ENCODE measurements at places on chromosomes 1 and 21.

DNA sequence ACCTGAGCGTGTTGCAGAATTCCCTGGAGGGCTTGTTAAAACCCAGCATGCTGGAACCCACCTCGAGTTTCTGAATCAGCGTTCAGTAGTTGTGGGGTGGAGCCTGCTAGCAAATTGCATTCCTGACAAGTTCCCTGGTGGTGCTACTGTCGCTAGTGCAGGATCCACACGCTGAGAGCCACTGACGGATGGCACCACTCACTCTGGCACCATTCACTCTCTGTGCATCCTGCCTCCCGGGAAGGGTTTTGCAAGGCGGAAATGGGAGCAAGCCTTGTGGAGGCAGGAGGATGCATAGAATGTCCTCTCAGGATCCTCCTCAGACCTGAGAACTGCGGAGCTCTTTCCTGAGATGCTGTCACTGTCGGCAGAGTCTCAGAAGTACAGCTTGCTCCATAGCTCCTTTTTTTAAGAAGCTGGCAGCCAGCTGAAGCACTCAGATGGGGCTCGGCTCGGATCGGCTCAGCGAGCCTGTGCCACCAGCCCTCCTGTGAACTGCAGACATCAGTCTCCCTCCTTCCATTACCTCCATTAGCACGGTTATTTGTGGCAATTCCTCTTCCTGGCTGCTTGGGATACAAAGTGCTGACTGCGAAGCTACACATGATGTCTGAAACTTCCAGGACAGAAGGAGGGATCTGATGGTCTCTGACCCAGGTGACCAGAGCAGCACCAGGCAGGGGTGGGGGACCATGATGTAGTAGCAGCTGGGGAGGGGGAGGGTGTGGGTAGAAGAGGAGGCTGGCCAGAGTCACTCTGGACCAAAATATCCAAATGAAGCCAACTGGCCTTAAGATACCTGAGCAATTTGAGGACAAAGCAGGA lies 89.6 kb downstream of the C1orf94 start:
- no peak for DNase-seq

DNA sequence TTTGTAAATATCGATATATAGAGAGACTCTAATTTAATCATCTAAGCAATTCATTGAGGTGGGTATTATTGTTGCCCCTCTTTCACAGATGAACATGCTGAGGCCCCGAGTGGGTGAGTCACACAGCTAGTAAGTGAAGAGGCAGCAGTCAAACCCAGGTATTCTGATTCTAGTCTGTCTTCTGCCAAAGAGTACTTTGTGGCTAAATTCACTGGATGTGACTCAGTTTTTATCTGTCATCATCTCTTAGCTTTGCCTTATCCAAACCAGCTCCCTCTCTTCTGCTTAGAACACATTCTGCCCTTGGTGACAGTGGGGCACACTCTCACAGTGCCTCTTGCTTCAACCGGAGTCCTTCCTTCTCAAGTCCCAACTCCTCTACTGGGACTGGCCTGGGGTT lies 11.5 kb downstream of the FCRL5 start:
- DNase-seq = no peak

GRCh38 chr1:180720753-180721152 lies 88.9 kb downstream of the XPR1 start:
- DNase-seq = no peak

GRCh38 chr1:184691719-184692324 lies 62.8 kb downstream of the EDEM3 start:
- DNase-seq = no peak

- no peak for DNase-seq
Measured at GRCh38 chr1:221543529-221544120, 198.3 kb downstream of the DUSP10 start.

- no peak for DNase-seq
Measured at GRCh38 chr21:30238168-30238567, 22.3 kb upstream of the CLDN8 start.

DNA sequence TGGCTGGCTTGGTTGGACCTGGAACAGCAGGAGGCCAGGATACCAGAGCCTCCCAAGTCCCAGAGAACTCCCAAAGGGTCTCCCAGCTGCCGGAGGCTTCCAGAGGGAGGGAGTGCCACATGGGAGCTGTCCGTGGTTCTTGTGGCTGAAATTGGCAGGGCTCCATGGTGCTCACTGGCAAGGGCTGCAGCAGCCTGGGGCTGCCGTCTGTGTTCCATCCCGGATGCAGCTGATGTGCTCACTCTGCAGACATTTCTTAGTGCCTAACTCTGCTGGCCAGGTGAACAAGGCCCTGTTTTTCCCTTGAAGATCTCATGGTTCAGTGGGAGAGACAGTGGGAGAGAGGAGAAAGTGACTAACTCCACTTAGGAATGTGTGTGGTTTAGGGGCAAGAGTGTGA lies 261.1 kb downstream of the CAMTA1 start:
- no peak for DNase-seq

DNA sequence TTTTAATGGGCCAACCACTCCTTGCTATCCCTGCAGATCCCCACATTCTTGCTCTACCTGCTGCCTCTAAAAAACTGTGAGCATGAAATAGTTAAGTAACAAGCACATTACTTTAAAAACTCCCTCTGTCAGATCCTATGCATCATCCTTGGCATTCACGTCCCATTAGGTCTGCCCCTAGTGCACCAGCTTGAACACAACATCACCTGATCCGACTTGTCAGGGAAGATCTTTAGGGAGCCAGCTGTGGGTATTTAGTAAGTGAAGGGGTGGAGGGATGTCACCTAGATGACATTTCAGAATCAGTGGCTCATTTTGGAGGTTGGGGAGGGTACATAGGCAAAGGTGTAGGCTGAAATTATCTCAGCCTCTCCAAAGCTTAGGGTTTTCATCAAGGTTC lies 33.5 kb downstream of the RXRG start:
- no peak for DNase-seq

GRCh38 chr1:221264848-221265247 lies 385.6 kb downstream of the HLX start:
- DNase-seq = no peak

- no peak for DNase-seq
Measured at GRCh38 chr1:186375929-186376319, 286 bp downstream of the ODR4 start.

DNA sequence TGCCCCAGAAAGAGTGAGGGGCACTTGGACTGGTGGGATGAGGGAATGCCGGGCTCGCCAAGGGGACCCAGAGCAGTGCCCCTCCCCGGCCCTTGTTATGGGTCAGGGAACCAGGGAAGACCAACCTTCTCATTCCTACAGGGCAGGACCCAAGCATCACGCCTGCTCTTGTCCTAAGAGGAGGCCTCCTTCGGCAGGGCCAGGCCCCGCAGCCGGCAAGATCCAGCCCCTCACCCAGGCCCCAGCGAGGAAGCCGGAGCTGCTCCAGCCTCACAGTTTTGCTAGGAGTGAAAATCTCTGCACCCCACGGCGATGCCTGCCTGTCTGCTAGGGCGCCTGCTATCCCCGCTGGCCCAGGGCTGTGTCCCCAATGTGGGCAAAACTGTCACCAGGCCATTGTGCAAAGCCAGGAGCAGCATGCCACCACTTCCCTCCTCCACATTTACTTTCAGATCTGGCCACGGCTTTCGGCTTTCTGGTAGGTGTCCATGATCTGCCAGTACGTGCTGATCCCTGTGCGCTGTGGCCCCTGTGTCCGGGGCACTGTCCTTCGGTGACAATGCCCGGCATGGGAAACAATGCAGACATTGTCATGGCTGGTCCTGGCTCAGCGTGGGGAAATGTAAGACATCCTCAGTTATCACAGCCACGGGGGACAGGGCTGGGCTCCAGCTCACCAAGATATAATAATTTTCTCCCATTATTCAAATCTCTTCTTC lies 9.6 kb downstream of the ACTRT2 start:
- DNase-seq = no peak

- DNase-seq = no peak
Measured at GRCh38 chr1:84973498-84974334, 23.2 kb downstream of the MCOLN2 start.

GRCh38 chr21:41932191-41932575 lies 21.6 kb downstream of the C2CD2 start:
- no peak for DNase-seq

All from omental fat pad (tissue), 4 donors.